Aorta (tissue), 5 donors: ENCODE measurements at places on chromosomes 11 and 22. TPM values are rescaled to one million over a fixed set of nuclear protein-coding genes. Genes with fewer than 3 reads are reported as not detected.

DNA sequence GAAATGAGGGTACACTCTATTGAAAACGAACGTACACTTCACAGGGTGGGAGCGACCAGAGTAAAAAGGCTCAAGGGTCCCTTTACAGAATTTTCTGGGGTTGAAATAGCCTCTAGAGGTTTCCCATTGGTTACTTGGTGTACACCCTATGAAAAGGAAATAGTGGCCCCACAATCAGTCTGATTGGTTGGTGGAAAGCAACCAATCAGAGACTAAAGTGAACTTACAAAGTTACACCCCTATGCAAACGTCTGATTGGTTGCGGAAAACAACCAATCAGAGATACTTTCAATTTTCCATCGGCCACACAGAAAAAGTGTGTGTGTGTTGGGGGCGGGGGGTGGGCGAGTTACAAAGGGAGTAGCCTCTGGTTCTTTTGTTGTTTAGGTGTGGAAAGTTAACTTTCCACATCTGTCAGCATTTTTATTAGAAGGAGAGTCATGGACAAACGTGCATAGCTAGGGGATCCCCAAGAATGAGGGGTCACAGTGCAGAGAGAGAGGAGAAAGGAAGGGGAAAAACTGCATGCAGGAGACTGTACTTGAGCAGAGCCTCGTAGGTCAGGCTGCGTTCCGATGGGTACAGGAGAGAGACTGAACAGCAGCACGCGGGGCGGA is 1152.1 kb downstream of the TBC1D22A start:
- H3K27me3 ChIP-seq, result no peaks in the 10 kb centered on the region
- H3K4me1 ChIP-seq, result no peaks in the 10 kb centered on the region
- no peak overlapping the region for H3K4me3 ChIP-seq
- H3K27ac ChIP-seq, result no peak overlapping the region
- H3K36me3 ChIP-seq, result no peaks in the 10 kb centered on the region
- no peak for DNase-seq

- H3K36me3 ChIP-seq, result no peaks in the 10 kb centered on the region
- H3K4me3 ChIP-seq, result no peak overlapping the region
- no peak overlapping the region for H3K27ac ChIP-seq
- DNase-seq, result no peak
- no peaks in the 10 kb centered on the region for H3K4me1 ChIP-seq
These were observed 44.2 kb downstream of the TRIM66 start for GRCh38 chr11:8638300-8638699.

GRCh38 chr11:88631497-88631896 is 294.0 kb upstream of the CTSC start:
- H3K36me3 ChIP-seq, result no peaks in the 10 kb centered on the region
- DNase-seq, result no peak
- no peak overlapping the region for H3K27ac ChIP-seq
- no peaks in the 10 kb centered on the region for H3K4me1 ChIP-seq

DNA sequence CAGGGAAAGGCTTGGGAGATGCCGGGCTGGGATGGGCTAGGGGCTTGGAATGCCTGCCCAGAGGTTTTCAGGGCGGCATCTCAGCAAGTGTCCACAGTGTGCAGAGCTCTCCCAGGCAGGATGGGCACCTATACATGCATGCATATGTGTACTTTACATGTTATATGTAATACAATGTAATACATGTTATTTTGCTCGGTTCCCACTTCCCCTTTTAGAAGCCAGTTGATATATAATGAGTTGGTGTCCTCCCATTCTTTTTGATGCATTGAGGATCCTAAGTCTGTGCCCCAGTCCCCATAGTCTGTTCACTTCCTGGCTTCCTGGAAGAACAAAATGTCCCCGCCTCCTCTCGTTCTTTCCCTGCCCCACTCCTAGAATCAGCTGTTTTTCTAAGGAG is 20.1 kb upstream of the EIF3D start:
- peaks cover 4% of the 10 kb centered on the region for H3K27me3 ChIP-seq
- H3K4me1 ChIP-seq, result no peaks in the 10 kb centered on the region
- H3K4me3 ChIP-seq, result no peak overlapping the region
- no peak overlapping the region for H3K27ac ChIP-seq

GRCh38 chr11:108961095-108961494 is 296.2 kb downstream of the DDX10 start:
- H3K36me3 ChIP-seq, result no peaks in the 10 kb centered on the region
- no peaks in the 10 kb centered on the region for H3K4me1 ChIP-seq
- H3K4me3 ChIP-seq, result no peak overlapping the region

GRCh38 chr11:125062931-125063428 is at the start of gene SLC37A2:
Gene SLC37A2, plus strand, starts transcription at chr11:125063305. Its CDS starts 63 bp downstream, at chr11:125063368.
- H3K4me3 ChIP-seq, result peak within 1 kb of the TSS; percentile 58
- H3K27me3 ChIP-seq, result no peaks in the 10 kb centered on the region
- no peak within 1 kb of the TSS for H3K27ac ChIP-seq
- H3K36me3 ChIP-seq, result no peaks in the 10 kb centered on the region

DNA sequence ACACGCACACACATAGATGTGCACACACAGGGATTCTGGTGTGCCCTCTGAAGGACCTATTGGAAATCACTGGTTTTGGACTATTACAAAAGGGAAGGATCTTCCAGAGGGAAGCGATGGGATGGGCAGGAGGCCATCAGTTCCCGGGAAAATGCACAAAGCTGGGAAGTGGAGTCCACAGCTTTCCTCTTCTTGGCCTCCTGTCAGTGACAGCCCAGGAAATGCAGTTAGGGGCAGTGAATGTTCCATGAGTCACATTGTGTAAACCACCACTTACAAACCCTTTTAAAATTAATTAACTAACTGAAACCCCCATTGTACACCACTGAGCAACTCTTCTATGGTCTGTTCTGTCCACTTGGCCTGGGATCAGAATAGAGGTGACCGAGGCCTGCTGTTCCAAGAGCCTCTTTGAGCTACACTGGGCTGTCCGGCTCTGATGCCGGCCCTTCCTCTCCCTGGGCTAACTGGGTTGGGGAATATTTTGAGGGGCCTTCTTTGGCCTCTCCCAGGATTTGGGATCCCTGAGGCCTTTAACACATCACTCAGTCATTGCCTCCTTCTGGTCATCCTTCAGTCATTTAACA is 137.7 kb downstream of the FEZ1 start:
- DNase-seq, result no peak
- no peaks in the 10 kb centered on the region for H3K36me3 ChIP-seq
- no peak overlapping the region for H3K27ac ChIP-seq
- no peaks in the 10 kb centered on the region for H3K4me1 ChIP-seq
- H3K27me3 ChIP-seq, result no peaks in the 10 kb centered on the region
- no peak overlapping the region for H3K4me3 ChIP-seq

DNA sequence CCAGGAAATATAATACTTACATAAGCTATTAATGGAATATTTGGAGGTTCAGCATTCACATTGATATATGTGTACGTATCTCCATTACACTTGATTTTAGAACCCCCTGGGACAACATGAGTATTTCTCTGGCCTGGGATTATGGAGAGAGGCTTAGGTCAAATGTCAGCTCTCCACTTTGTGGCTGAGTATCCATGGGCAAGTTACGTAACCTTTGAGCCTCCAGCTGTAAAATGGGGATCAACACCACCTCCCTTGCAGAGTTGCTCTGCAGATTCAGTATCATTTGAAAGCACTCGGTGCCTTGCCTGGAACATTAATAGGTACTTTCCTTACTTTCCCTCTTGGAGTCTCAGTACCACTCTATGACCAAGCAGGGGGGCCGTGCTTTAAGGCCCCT is 33.2 kb downstream of the C22orf31 start:
- no peaks in the 10 kb centered on the region for H3K27me3 ChIP-seq
- no peak overlapping the region for H3K4me3 ChIP-seq
- H3K4me1 ChIP-seq, result no peaks in the 10 kb centered on the region
- no peak for DNase-seq
- no peaks in the 10 kb centered on the region for H3K36me3 ChIP-seq

GRCh38 chr11:31870609-31871309 is 59.6 kb upstream of the PAX6 start:
- H3K4me3 ChIP-seq, result no peak overlapping the region
- no peaks in the 10 kb centered on the region for H3K4me1 ChIP-seq
- DNase-seq, result peak; percentile 43
- no peaks in the 10 kb centered on the region for H3K36me3 ChIP-seq
- peaks cover 2% of the 10 kb centered on the region for H3K27me3 ChIP-seq
- no peak overlapping the region for H3K27ac ChIP-seq

DNA sequence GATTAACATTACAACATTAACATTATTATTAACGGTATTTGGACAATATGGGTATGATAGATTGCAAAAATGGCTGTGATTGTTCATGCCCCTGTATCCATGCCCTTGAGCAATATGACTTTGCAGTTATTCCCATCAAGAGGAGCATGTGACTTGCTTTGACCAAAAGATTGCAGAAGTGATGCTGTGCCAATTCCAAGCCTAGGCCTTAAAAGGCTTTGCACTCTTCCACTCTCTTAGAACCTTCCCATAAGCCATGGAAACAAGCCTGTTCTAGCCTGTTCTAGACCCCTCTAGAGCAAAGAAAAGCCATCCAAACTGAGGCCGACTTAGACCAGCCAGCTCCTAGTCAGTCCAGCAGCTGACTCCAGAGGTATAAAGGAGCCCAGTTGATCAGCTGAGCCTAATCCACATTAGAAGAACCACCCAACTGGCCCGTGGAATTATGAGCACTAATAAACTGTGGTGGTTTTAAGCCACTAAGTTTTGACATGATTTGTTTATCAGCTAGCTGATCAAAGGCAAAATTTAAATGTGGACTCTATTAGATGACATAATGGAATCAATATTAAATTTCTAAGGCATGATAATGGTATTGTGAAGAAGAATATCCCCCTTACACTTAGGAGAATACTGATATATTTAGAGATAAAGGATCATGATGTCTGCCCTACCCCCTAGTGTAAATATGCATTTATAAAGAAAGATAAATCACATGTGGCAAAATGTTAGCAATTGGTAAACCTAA is 28.6 kb downstream of the RAB30 start:
- no peak overlapping the region for H3K4me3 ChIP-seq
- H3K36me3 ChIP-seq, result no peaks in the 10 kb centered on the region
- H3K27ac ChIP-seq, result no peak overlapping the region
- no peaks in the 10 kb centered on the region for H3K27me3 ChIP-seq
- DNase-seq, result no peak

- H3K4me3 ChIP-seq, result no peak overlapping the region
- no peaks in the 10 kb centered on the region for H3K36me3 ChIP-seq
- no peaks in the 10 kb centered on the region for H3K27me3 ChIP-seq
These were observed 194.3 kb downstream of the KIF18A start for GRCh38 chr11:27913650-27914049.

CCDC73 gene
- total RNA-seq, result not detected

ADSL gene
- 49.0 TPM for total RNA-seq

DEUP1 gene
- total RNA-seq, result not detected

TTC36 gene
- not detected for total RNA-seq

PIH1D2 gene
- 0.49 TPM for total RNA-seq

MMP27 gene
- total RNA-seq, result not detected

CD248 gene
- 38.6 TPM for total RNA-seq
